ENCODE measurements at places on chromosomes 4 and X. TPM values are rescaled to one million over a fixed set of nuclear protein-coding genes. Genes with fewer than 3 reads are reported as not detected.

The RASL11B gene
- not detected for total RNA-seq

The PTTG2 gene
- not detected for total RNA-seq

The CHRDL1 gene
- total RNA-seq: not detected

The MAOB gene
- not detected for total RNA-seq

The MAGED4B gene
- total RNA-seq: 2.1 TPM

The NAP1L2 gene
- 3.1 TPM for total RNA-seq

The CXCL1 gene
- not detected for total RNA-seq

The DUX4 gene
- total RNA-seq: not detected

The SLC25A5 gene
- 674 TPM for total RNA-seq

The CD40LG gene
- total RNA-seq: 9.2 TPM

The RAB9B gene
- total RNA-seq: 0.44 TPM

The WDR1 gene
- total RNA-seq: 409 TPM

The HS6ST2 gene
- total RNA-seq: 0.09 TPM

The GYG2 gene
- total RNA-seq: not detected

The MAMLD1 gene
- 7.3 TPM for total RNA-seq

The CFAP97 gene
- total RNA-seq: 50.1 TPM

The NAA11 gene
- total RNA-seq: not detected
